ENCODE measurements at places on chromosomes 7 and 10. TPM values are rescaled to one million over a fixed set of nuclear protein-coding genes. Genes with fewer than 3 reads are reported as not detected.

BLNK gene
- total RNA-seq, result not detected

HIF1AN gene
- total RNA-seq, result 9.9 TPM

H2BK1 gene
- total RNA-seq, result not detected

FZD8 gene
- 42.3 TPM for total RNA-seq

TMEM120A gene
- total RNA-seq, result 18.6 TPM

CADPS2 gene
- 12.4 TPM for total RNA-seq

- no peak for DNase-seq
Observed at GRCh38 chr7:95102662-95103061, 195.3 kb downstream of the PPP1R9A start.

GRCh38 chr7:93298206-93298605, 66.0 kb downstream of the VPS50 start:
- DNase-seq, result no peak

GRCh38 chr10:109982123-109982522, 25.7 kb upstream of the ADD3 start:
- DNase-seq, result no peak

DNA sequence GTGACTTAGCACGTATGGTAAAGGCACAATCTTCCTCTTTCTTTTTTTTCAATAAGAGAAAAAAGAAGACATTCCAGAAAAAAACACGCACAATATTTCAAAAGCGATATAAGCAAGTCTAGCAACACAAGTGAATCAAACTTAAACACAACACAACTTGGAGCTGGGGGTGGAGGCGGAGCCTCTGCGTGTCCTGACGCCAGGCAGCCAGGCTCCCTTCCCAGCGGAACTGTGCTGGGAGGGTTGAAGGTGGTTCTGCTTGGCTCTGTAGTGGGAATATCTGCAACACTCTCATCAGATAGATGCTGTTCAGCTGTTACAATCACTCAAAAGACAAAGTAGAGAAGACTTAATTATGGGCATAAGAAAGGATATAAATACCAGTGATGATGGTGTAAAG, 211.4 kb downstream of the WDR37 start:
- DNase-seq, result no peak

- DNase-seq, result no peak
Observed at GRCh38 chr7:92141161-92141560, 6.9 kb upstream of the CYP51A1 start.

DNA sequence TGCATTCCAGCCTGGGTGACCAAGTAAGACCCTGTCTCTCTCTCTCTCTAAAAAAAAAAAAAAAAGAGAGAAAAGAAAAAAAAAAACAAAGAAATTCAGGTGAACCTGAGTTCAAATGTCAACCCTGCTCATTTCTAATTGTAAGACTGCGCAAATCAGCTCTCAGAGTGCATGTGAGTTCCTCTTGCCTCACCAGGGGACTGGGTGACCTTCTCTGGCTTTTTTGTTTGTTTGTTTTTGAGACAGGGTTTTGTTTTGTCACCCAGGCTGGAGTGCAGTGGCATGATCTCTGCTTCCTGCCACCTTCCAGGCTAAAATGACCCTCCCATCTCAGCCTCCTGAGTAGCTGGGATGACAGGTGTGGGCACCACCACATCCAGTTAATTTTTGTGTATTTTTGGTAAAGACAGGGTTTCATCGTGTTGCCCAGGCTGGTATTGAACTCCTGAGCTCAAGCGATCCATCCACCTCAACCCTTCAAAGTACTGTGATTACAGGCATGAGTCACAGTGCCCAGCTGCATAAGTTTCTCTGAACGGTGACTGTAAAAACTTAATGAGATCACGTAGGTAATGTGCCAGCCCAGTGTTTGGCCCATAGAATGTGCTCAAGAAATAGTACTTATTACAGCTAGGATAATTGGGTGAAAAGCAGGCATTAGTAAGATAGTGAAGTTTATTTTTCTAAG, 45.3 kb upstream of the BAMBI start:
- DNase-seq, result no peak

DNA sequence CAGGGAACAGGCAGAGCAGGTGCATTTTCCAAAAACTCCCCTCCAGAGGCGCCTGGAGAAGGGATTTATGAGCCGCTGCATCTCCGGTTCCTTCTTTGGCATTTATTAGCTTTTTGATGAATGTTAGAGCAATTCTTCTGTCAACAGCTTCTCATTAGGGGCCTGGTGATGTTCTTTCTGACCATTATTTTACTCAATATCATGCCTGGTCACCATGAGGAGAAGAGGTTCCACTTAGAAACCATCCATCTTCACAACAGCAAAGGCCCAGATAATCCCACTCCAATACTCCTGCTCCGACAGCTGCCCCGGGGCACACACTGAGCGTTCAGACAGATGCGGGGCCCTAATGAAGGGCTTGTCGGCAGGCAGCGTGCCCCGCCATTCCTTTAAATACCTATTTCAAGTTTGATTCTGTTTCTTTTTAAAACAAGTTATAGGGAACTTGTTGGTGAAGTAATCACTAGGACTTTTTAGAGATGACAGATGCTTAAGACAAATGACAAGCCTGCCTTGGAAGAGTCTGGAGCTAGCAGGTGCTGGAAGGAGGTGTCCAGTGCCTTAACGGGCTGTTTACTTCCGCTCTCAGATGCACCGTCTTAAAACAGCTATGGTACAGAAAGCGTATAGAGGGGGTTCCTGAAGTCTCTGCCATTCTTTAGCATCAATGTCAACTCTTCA, 31.7 kb downstream of the ECHDC3 start:
- DNase-seq, result no peak

- DNase-seq, result no peak
Observed at GRCh38 chr7:128206747-128207500, 34.2 kb upstream of the LEP start.

GRCh38 chr7:71254751-71255150, 122.8 kb downstream of the GALNT17 start:
- no peak for DNase-seq

- DNase-seq, result no peak
Observed at GRCh38 chr7:1576521-1577253, 6.9 kb upstream of the PSMG3 start.

- no peak for DNase-seq
Observed at GRCh38 chr7:155753446-155753965, 58.8 kb downstream of the SHH start.

DNA sequence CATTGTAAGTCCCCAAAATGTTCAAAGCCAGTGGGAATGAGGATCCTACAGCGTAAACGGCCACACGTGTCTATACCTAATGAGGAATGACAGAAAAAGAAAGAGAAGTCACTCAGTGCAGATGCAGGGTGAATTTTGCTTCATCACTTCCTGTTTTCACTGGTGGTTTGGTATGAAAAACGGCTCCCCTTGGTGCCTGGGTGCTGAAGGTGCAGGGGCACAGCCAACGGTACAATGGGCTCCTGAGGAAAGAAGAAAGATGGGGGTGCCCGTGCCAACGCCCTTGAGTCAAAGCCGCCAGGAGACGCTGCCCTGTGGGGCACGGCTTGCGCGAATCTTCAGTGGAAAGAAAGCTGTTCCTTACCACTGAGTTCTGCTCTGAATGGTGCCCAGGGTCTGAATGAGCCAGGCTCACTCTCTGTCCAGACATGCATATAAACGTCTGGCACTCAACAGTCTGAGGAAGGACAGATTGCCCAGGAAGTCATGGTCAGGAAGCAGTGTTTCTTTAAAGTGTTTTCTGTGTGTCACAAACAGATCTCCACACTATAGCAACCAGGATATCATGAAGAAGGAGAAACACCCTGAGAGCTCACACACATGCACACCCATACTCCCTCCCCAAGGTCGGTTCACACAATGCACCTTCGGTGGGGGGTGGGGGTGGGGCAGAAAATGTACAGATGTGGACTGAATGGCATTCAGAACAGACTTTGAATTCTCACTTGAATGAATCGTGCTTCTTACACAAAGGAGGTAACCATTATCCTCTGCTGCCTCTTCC, 105.8 kb downstream of the ELMO1 start:
- DNase-seq, result no peak

- DNase-seq, result no peak
Observed at GRCh38 chr7:47965456-47965855, 14.0 kb downstream of the HUS1 start.

GRCh38 chr7:83976302-83976701, 218.3 kb downstream of the SEMA3A start:
- DNase-seq, result peak; percentile 20

DNA sequence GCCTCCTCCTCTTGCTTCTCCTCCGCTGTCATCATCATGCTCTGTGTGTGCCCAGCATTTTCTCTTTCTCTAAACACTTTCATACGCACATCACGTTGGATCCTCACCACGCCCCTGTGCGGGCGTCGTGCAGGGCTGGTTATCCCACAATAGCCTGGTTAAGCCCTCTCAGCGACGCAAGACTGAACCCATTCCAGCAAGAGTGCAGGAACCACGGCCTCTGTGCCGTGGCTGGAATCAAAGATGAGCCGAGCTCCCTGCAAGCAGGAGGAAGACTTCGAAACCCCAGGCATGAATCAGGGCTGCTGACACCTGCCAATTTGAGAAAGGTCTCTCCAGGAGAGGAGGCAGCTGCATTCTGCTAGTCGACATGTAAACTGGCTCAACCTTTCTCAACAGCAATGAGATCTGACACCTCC, 74.8 kb upstream of the FOXK1 start:
- DNase-seq, result no peak

GRCh38 chr7:5671046-5671445, 110.4 kb downstream of the RNF216 start:
- no peak for DNase-seq

DNA sequence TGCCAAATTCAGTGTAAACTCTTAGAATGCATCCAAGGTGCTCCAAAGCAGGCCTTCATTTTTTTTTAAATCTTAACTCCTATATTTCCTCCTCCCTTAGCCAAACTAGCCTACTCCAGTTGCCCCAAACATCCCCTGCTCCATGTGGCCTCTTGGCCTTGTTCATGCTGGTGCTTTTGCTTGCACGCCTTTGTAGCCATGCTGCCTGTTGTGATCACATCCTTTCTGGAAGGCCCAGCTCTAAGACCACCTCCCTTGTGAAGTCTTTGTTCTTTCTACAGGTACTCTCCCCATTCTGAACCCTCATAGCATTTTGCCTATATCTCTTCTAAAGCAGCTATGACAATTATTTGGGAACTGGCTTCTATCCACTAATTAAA, 375.3 kb upstream of the NFE2L3 start:
- no peak for DNase-seq

- no peak for DNase-seq
Observed at GRCh38 chr10:77604941-77605351, 32.7 kb downstream of the KCNMA1 start.

All from glomerular endothelial cell (primary cell).